Eye (tissue), 1 donor: ENCODE measurements at places on chromosomes 7 and 10.

DNA sequence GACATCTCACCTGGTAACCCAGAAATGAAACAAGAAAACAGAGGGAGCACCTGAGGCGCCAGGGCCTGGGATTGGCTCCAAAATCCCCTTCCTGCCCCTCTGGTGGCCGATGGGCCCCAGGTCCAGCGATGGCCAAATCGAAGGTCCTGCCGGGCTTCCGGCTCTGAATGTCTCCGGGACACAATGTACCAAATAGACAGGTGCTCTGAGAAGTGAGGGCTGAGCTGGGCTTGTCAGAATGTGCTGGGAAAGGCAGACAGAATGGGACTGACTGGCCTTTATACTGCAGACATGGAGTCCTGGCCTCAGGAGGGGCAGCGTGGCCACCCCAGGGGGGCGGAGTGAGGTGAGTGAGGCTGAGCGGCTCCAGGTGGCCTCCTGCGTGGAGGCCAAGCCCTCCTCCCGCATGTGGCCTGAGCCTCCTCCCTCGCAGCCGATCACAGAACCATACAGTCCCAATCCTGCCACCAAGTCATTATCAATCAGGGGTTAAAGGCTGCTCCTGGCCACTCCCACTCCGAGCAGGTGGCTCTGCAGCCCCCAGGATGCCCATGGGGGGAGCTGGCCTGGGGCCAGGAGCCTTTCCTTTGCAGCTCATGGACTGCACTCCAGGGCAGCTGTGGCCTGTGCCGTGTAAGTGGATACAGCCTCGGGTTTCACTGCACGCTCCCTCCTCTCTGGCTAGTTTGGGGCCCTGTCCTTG is 185.5 kb downstream of the ADARB2 start:
- DNase-seq = peak; percentile 37

DNA sequence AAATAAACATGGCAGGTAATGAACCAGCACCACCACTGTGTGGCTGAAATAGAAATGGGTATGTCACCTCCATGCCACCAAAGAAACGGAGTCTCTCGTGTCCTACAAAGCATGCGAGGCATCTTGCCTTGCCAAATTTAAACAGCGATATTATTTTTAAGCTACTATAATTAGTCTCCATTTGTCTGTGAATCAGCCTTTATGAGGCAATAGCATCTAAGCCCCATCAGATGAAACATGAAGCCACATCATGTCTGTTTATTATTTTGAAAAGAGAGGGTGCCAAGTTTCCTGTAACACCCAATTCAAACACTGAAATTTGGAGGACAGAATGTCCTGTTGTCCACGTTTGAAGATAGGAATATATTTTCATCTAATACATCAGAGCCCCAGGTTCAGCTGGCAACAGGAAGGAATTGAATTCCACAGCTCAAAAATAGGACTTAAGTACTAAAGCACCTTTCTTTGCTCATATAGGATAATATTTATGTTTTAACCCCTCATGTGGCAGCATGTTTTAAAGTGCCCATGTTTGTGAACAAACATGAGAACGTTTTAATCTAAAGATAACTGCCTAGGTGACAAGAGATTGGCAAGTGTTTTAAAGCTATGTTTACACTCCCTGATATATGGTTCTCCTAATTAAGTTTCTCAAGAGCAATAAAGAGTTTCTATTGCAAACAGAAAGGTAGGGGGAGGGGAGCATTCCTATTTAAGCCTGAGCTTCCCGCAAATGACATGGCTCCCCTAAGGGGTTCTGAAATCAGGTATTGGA is 86.8 kb downstream of the SORBS1 start:
- no peak for DNase-seq

- no peak for DNase-seq
Measured at GRCh38 chr10:102416283-102416682, 2.3 kb downstream of the PSD start.

GRCh38 chr10:3978761-3979160 is 193.8 kb upstream of the KLF6 start:
- no peak for DNase-seq

- DNase-seq = no peak
Measured at GRCh38 chr7:121803039-121803438, 69.9 kb upstream of the PTPRZ1 start.

DNA sequence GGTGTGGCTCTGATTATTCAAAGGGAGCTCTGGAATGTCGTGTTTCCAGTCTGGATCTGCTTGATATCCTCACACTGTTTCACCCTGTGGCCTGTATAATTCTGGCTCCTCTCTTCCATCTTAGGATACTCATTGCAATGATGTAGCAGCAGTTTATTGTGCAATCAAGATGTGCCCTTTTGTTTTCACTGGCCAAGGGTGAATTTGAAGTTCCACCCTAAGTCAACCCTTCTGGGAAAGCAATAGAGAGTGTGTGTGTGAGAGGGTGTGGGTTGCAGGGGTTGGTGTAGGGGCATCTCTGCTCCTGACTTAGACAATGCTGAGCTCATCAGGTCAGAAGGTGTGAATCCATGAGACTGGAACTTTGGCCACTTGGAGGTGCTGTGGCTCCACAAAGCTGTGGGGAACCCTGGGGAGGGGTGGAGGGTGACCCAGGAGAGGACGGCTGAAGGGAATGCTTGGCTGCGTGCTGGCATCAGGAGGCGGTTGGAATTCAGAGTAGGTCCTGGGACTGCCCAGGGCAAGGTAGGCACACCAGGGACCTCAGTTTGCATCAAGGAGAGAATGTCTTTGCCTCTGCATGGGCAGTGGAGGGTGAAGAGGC is 118.0 kb upstream of the PRSS58 start:
- DNase-seq = no peak

- DNase-seq = peak; percentile 93
Measured at GRCh38 chr7:30548845-30549244, 44.2 kb upstream of the GGCT start.

- no peak for DNase-seq
Measured at GRCh38 chr7:70523989-70524351, 608.0 kb upstream of the GALNT17 start.
